ENCODE measurements at places on chromosomes 2 and 18.

DNA sequence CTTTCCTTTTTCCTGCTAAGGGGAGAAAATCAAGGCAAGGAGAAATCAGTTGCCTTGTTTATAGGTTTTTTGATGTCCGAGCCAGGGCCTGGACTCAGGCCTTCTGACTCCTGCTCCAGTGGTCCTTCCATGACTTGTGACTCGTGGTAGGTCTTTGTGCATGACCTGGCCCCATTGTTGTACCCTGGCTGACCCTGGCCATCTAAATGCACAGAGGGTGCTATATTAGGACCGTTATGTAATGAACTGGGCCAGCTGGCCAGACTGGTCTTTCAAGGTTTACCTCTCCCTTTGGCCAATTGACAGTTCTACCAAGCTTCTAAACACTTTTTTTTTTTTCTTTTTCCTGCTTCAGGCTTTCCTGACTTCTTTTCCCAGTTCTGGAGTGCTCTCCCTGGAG is 81.1 kb downstream of the SETBP1 start:
- H3K4me3 ChIP-seq: no peak overlapping the region
- DNase-seq: no peak
- H3K27ac ChIP-seq: no peak overlapping the region
- H3K4me1 ChIP-seq: no peaks in the 10 kb centered on the region

- no peaks in the 10 kb centered on the region for H3K36me3 ChIP-seq
- no peak overlapping the region for H3K27ac ChIP-seq
- no peak overlapping the region for H3K4me3 ChIP-seq
- DNase-seq: no peak
- no peaks in the 10 kb centered on the region for H3K27me3 ChIP-seq
These were observed 15.1 kb upstream of the BOD1L2 start for GRCh38 chr18:57131782-57132181.

DNA sequence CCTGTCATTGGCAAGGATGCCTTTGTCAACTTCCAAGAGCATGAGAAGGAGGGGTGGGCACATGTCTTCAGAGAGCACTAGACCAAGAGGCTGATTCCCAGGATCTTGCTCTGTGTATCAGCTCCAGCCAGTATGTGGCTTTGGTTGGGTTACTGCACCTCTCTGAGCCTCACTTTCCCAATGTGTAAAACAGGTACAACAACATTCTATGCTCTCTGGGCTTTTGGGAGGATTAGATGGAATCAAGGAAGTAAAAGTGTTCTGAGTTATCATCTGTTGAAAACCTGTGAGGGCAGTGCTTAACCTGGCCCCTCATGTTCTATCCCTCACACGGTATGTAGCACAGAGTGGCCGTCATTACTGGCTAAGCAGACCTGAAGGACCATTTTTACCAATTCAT is 103.9 kb downstream of the FHOD3 start:
- H3K4me1 ChIP-seq: peaks cover 39% of the 10 kb centered on the region
- H3K27me3 ChIP-seq: no peaks in the 10 kb centered on the region
- no peaks in the 10 kb centered on the region for H3K36me3 ChIP-seq
- no peak overlapping the region for H3K4me3 ChIP-seq
- DNase-seq: no peak
- no peak overlapping the region for H3K27ac ChIP-seq

GRCh38 chr2:210366675-210367080 is 51.7 kb upstream of the MYL1 start:
- H3K4me3 ChIP-seq: no peak overlapping the region
- no peaks in the 10 kb centered on the region for H3K36me3 ChIP-seq
- H3K27ac ChIP-seq: no peak overlapping the region
- H3K27me3 ChIP-seq: no peaks in the 10 kb centered on the region

DNA sequence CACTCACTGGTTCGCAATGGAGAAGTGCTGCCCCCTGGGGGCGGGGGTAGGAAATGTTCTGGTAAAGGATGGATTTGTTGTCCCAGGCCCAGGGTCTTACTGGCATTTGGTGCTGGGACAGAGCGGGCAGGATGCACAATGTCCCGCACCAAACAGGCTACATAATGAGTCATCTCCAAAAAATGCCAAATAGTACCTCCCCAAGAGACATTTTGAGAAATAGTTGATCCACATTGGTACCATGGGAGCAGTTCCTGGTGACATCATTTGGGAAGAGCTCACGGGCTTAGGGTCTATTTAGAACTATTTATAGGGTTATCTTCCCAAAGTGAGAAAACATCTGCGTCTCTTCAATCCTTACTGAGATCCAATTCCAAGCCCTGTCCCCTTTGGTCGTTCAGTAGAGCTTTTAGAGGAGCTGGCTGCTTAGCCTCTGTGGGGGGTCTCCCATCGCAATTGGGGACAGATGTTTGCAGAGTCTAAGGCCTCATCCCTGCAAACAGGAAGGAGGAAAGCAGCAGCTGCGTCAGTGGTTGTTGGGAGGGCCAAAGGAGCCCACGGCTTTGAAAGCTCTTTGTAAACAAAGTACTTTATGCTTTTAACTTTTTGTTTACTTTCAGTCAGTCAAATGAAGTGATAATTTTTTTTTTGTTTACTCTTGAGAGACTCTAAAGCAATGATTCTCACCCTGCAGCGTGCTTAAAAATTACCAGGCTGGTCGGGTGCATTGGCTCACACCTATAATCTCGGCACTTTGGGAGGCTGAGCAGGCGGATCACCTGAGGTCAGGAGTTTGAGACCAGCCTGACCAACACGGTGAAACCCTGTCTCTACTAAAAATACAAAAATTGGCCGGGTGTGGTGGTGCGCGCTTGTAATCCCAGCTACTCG is 49.3 kb downstream of the GREB1 start:
- H3K36me3 ChIP-seq: no peaks in the 10 kb centered on the region
- H3K27me3 ChIP-seq: no peaks in the 10 kb centered on the region
- peak overlapping the region; percentile 32 for H3K27ac ChIP-seq
- no peaks in the 10 kb centered on the region for H3K4me1 ChIP-seq

- H3K27me3 ChIP-seq: no peaks in the 10 kb centered on the region
- H3K4me3 ChIP-seq: peak within 1 kb of the TSS; percentile 52
- H3K4me1 ChIP-seq: no peaks in the 10 kb centered on the region
- no peaks in the 10 kb centered on the region for H3K36me3 ChIP-seq
These were observed at the start of gene INPP5D for GRCh38 chr2:233059797-233060500. INPP5D (plus strand) TSS chr2:233060342; CDS start chr2:233060479, 137 bp downstream.

DNA sequence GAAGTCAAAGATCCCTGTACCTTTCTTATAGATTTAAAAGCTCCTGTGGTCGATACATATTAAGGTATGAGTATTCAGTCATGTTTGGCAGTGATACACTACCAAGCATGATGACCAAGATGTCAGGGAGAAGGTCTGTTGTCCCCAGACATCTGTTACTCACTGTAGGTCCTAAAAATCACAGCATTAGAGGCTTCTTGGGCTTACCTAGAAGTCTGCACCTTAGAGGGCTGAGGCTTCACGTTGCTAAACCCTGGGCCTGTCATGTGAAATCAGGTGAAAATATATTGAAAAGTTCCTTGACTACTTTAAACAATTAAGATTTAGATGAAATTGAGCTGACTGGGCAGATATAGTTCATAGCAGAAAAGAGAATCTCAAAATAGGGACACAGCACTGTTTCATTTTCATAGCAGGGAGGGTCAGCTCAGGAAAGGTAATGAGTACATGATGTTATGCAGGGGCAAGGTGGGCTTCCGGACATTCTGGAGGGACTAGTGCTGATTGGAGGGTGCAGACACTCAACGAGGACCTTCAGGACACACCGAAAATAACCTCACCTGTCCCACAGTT is 78.7 kb downstream of the SPATS2L start:
- no peak for DNase-seq
- no peak overlapping the region for H3K27ac ChIP-seq
- peaks cover 12% of the 10 kb centered on the region for H3K36me3 ChIP-seq

GRCh38 chr2:179771791-179772190 is 89.6 kb downstream of the ZNF385B start:
- DNase-seq: no peak
- no peaks in the 10 kb centered on the region for H3K36me3 ChIP-seq
- no peak overlapping the region for H3K27ac ChIP-seq
- H3K4me3 ChIP-seq: no peak overlapping the region
- H3K4me1 ChIP-seq: no peaks in the 10 kb centered on the region

- H3K27ac ChIP-seq: no peak overlapping the region
- H3K4me3 ChIP-seq: no peak overlapping the region
- peaks cover 39% of the 10 kb centered on the region for H3K27me3 ChIP-seq
- no peaks in the 10 kb centered on the region for H3K36me3 ChIP-seq
- H3K4me1 ChIP-seq: no peaks in the 10 kb centered on the region
These were observed 14.4 kb downstream of the HOXD3 start for GRCh38 chr2:176171351-176172006.

DNA sequence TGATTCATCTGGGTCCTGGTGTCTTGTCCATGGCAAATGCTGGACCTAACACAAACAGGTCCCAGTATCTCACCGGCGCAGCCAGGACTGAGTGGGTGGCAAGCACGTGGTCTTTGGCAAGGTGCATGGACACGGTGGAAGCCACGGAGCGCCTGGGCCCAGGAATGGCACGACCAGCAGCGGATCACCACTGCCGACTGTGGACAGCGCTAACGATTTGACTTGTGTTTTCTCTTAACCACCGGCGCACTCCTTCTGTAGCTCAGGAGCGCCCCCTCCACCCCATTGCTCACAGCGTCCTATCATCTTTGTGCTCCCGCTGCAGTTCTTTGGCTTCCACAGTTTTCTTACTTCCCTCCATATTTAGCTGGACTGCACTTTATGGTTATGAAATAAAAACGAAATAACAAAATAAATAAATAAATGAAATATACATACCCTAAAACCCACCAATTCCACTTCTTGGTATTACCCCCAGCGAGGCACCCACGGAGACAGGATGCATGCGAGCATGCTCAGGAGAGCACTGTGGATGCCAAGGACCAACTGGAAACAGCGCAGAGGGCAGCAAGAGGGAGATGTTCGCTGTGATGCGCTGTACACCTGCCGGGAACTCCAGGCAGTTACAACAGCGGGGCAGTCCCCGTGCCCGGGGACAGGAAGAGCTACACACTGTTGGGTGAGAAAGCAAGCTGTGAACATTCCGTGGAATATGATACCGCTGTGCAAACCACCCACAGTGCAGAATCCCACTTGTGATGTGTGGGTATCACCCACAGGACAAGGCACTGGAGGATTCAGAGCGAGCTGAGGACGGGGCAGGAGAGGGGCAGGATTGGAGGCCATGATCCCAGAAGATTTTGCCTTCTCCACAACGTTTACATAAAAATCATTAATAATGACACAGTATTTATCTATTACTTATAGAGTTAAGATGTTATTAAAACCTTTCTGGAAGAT is 7.0 kb upstream of the CIDEA start:
- H3K27ac ChIP-seq: no peak overlapping the region
- H3K27me3 ChIP-seq: no peaks in the 10 kb centered on the region
- DNase-seq: no peak
- H3K4me3 ChIP-seq: no peak overlapping the region
- H3K36me3 ChIP-seq: no peaks in the 10 kb centered on the region

- H3K4me1 ChIP-seq: no peaks in the 10 kb centered on the region
- H3K27me3 ChIP-seq: no peaks in the 10 kb centered on the region
- H3K27ac ChIP-seq: no peak overlapping the region
These were observed 135.0 kb downstream of the INHBB start for GRCh38 chr2:120480903-120481445.

DNA sequence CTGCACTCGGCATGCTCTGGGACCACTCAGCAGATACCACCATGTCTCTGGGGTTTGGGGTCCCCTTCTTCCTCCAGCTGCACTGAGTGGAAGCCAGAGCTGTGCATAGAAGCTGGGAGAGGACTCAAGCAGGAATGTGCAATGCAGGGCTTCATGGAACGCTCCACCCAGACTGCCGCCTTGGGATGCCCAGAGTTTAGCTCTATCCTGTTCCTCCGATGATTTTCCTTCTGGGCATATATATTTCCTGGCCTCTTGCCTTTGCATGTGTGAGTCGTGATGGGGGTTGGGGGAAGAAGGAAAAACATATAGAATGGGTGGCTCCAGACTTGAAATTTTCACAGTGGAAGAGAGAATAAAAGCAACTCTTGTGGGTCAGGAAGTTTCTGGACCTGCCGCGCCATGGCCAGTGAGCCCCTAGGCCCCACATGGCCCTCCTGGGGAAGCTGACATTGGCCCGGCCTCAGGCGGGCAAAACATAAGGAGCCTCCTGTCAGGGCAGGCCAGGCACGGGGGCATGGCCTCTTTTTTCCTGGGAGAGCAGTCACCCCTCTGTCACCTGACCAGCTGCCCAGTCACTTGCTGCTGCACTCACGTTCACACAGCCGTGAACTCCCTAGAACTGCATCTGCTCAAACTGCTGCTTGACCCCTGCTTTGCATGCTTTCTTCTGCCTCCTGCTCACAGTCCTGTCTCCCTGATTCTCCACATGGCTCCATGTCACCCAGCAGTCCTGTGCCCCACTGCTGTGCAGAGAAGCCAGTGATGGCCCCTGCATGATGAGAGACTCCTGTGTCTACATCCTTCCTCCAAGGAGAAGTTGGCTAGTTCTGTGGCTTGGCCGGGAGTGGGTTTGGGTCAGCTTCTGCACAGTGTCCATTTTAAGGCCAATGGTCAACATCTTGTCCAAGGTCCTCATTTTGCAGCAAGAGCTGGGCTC is 197.8 kb downstream of the CTIF start:
- no peak overlapping the region for H3K27ac ChIP-seq
- no peak overlapping the region for H3K4me3 ChIP-seq
- H3K4me1 ChIP-seq: no peaks in the 10 kb centered on the region
- H3K27me3 ChIP-seq: no peaks in the 10 kb centered on the region

GRCh38 chr2:69285379-69285894 is 101.6 kb downstream of the GFPT1 start:
- H3K27ac ChIP-seq: no peak overlapping the region
- H3K27me3 ChIP-seq: no peaks in the 10 kb centered on the region
- DNase-seq: no peak
- H3K4me1 ChIP-seq: no peaks in the 10 kb centered on the region
- no peaks in the 10 kb centered on the region for H3K36me3 ChIP-seq

GRCh38 chr18:74994502-74995418 is 214.2 kb downstream of the PTGR3 start:
- no peak for DNase-seq
- H3K4me1 ChIP-seq: no peaks in the 10 kb centered on the region
- no peak overlapping the region for H3K4me3 ChIP-seq

DNA sequence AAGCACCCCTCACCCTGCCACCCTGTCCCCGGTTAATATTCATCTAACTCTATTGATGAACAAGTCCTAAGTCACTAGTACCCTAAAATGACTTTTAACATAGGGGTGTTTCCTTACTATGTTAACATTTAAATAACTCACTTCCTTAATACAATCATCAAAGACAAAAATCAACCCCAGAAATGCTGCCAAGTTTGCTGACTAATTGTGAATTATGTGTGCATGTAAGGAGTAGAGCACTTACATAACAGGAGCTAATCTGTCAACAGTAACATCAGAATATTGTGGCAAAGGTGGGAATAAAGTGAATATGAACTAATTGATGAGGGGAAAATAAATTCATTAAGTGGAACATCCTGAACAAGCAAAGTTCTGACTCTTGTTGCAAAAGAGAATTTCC is 81.4 kb upstream of the ERBB4 start:
- no peaks in the 10 kb centered on the region for H3K36me3 ChIP-seq
- H3K27ac ChIP-seq: no peak overlapping the region
- H3K4me3 ChIP-seq: no peak overlapping the region

- no peak overlapping the region for H3K27ac ChIP-seq
- no peak overlapping the region for H3K4me3 ChIP-seq
- H3K27me3 ChIP-seq: no peaks in the 10 kb centered on the region
These were observed 437.9 kb downstream of the TXNL1 start for GRCh38 chr18:56200381-56200911.

- H3K36me3 ChIP-seq: no peaks in the 10 kb centered on the region
- peaks cover 4% of the 10 kb centered on the region for H3K4me1 ChIP-seq
- H3K4me3 ChIP-seq: no peak overlapping the region
- H3K27ac ChIP-seq: no peak overlapping the region
These were observed 8.4 kb downstream of the BARD1 start for GRCh38 chr2:214801068-214801467.

- no peaks in the 10 kb centered on the region for H3K4me1 ChIP-seq
- no peaks in the 10 kb centered on the region for H3K27me3 ChIP-seq
- DNase-seq: no peak
- no peaks in the 10 kb centered on the region for H3K36me3 ChIP-seq
- no peak overlapping the region for H3K4me3 ChIP-seq
These were observed 1775.5 kb upstream of the CELF4 start for GRCh38 chr18:39341129-39341528.
